ENCODE measurements at places on chromosomes 16 and 17.

DNA sequence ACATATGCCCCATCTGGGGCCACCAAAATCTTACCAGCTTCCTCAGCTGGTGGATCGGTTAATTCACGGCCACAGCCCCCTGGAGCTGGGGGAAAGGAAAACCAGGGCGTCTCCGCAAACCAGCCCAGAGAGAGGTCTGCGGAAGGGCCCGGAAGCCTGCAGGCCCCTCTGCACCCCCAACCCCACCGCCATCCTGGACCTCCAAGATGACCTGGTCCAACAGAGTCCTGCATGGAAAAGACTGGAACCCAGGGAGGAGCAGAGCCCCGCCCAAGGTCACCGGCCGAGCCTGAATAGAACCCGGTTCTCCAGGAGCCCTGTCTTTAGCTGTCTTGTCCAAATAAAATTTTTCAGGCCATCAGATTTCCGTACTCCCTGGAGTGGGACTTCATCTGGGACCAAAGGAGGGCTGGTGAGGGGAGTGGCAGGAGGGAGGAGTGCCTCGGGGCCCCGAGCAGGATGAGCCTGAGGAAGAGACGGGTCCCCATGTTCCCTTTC lies 37.4 kb upstream of the NDRG4 start:
- DNase-seq: no peak

GRCh38 chr16:31356566-31357323 lies 1.8 kb downstream of the ITGAX start:
- DNase-seq: no peak

- DNase-seq: peak; percentile 66
Measured at GRCh38 chr17:63911657-63912100, 621 bp upstream of the CSHL1 start.

- no peak for DNase-seq
Measured at GRCh38 chr16:64151990-64152767, 969.7 kb downstream of the CDH11 start.

GRCh38 chr17:57723427-57724025 lies 21.6 kb downstream of the CCDC182 start:
- DNase-seq: no peak

DNA sequence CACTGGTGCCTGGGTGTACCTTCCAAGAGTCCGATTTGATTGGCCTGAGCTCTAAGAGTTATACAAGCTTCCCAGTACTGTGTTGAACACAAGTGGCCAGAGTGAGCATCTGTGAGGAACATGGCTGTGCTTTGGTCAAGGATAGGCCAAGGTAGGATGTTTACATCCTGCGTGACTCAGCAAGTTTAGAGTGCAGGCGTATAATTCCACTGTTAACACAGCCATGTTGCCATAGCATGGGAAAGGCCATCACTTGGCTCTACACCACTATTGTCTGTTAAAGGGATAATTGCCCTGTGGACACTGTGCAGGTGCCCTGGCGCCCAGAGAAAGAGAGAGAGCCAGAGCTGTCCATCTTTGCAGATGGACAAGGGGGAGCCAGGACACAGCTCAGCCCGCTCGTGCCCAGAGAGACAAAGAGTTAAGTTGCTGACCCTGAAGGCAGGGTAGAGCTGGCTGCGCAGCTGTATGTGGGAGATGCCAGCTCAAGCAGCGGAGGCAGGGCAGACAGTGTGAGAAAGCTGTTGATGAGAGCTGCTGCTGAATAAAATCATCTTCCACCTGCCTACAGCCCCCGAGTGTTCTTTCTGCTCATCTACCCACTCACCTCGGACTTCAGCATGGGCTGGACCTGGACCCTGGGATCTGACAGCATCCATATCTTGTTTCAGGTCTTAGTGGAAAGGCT lies 11.7 kb downstream of the CFAP52 start:
- DNase-seq: no peak

DNA sequence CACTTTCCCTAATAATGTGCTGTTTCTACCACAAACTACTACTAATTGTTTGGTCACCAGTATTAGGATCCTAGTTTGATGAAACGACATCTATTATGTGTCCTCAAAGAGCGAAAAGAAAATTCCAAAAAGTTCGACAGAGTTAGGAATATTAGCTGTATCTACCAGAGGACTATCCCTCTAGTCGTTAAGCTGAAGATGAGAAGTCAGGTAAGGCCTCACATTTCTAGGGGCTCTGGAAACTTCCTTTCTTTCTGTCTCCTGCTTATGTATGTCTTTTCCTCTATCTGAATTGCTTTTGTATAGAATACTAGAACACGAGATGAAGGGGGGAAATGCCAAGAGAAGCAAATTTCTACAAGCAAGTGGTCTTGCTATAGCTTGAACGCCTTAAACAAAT lies 1.6 kb downstream of the GLG1 start:
- DNase-seq: no peak

DNA sequence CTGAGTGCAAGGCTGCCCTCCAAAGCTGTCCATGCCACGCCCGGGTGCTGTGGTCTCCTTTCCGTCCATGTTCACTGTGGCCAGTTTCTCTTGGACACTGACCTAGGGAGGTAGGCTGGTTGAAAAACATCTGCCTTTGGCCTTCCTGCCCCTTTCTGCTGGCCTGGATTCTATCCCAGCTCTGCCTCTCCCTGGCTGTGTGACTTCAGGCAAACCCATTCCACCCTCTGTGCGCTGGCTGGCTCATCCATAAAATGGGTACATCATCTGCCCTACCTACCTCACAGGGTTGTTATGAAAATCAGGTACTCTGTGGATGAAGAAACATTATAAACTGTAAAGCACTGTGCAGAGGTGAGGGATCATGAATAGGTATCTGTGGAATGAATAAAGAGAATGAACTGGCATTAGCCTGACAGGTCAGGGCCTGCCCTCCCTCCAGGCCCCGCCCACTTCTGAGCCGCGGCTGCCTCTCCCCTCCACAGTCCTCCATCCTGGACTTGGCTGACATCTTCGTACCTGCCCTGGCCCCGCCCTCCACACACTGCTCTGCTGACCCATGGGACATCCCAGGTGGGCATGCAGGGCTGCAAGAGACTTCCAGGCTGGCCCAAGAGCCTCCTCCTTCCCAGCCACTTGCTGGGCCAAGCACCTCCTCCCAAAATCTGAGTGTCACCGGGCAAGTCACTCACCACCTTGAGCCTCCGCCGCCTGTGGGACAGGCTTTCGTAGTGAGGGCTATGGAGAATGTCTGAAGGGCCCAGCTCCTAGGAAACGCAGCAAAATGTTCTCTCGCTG lies 7.0 kb upstream of the SPATA20 start:
- DNase-seq: peak; percentile 83

DNA sequence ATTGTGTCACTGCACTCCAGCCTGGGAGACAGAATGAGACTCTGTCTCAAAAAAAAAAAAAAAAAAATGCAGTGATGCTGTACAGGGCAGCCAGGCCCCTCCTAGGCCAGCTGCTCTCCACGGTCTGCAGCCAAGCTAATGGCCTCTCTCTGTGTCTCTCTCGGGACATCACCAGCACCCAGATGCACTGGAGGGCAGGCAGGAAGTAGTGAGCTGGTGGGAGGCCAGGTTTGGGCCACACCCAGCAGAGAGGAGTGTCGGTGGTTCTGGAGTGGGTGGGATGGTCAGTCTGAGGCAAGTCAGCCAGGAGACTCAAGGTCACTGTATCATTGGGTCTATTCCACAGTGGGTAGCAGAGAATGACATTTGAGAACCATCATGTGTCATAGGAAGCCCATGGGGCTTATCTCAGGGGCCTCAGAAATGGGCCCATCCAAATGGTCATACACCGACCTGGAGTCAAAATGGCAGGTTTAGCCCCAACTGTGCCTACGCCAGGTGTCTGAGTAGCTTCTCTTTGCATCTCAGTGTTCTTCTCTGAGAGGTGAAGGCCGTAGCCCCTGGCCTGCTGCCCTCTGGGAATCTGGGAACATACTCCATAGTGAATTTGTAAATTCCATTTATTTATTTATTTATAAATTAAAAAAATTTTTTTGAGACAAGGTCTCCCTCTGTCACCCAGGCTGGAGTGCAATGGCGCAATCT lies 22.7 kb downstream of the WNT9B start:
- no peak for DNase-seq

DNA sequence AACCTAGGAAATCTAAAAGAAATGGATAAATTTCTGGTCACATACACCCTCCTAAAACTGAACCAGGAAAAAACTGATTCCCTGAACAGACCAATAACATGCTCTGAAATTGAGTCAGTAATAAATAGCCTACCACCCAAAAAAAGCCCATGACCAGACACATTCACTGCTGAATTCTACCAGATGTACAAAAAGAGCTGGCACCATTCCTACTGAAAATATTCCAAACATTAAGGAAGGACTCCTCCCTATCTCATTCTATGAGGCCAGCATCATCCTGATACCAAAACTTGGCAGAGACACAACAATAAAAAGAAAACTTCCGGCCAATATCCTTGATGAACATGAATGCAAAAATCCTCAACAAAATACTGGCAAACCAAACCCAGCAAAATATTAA lies 52.9 kb downstream of the TTC19 start:
- no peak for DNase-seq

GRCh38 chr17:16652847-16653366 lies 743 bp downstream of the ZNF624 start:
- no peak for DNase-seq

DNA sequence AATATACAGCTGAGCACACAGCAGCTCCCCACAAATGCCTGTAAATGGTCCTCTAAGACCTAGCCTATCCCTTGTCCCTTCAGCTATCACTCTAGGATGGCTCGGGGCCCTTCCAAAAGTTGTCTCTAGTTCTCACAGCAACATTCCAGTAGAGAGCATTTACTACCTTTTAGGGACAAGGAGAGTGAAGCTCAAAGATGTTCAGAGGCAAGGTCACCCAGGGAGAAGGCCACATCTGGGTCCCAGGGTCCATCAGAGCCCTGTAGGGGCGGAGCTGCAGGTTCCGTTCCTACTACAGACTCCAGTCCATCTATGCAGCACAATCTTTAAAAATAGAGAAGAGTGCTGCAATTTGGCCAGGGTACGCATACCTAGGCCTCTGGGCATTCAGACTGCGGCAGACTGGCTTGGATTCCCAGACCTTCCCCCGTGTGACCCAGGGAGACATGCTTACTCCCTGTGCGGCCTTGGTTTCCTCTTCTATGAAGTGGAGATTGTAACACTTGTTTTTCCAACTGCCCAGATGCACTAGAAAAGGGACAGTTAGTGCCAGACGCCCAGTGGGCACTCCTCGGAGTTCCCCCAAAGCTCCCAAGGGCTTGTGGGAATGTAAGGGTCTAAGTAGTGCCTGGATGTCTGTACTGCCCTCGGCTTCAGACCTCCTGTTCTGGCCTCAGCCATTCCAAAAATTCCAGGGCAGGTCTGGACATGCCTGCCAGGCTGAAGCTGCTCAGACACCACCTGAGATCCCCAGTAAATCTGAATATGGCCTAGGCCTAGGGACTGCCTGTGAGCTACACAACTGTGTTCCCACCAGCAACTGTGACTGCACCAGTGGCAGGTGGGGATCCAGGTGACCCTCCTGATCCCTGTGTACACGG lies 2.5 kb downstream of the SLC12A4 start:
- peak; percentile 91 for DNase-seq

DNA sequence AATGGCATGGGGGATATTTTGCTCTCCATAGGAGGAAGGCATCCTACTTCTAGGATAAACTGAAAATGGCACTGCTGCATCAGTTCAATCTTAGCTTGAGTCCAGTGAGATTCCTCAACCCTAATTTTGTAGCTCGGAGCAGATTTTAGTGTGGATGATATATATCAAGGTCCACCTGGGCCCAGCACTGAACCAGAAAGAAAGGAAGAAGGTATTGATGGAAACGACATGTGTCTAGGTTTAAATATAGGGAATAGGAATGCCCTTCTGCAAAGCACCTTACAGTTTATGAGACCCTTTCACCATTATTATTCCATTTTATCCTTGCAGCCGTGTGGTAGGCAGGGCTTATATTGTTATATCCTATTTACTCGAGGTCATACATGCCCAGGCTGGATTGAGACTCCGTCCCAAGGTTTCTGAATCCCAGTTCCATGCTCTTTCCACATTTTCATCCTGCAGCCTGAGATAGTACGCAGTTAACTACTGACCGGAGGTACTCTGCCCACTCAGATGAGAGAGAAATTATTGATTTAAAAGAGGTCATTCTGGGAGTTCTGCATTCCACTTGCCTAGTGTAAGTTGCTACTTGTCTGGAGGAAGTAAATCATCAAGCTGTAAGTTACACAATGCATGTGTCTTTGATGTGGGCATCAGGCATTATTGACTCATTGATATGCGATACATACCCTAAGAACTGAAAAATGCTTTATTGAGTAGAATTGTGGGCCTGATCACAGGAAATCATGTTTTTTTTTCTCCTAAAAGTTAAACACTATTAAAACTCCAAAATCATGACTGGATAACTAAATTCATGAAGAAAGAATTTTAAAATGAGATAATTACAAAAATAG lies 10.1 kb downstream of the KRT39 start:
- peak; percentile 82 for DNase-seq

DNA sequence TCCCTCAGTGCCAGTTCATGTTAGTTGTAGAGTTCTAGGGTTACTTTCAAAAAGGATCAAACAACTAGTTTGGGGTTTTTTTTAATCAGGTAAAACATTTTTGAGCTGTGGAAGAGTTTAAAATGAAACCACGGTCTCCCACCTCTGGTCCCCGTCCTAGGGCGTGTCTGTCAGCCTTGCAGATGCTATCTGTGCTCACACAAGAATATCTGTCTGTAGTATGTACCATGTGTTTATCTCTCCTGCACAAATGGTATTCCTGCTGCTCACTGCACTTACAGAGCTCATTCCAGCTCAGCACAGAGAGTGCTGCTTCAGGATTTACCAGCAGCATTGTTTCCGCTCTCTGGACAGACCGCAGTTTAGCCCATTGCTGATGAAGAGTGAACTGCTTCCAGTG lies 38.9 kb downstream of the UBN1 start:
- DNase-seq: no peak

GRCh38 chr16:54588026-54588425 lies 301.4 kb upstream of the IRX3 start:
- DNase-seq: no peak

GRCh38 chr16:51696376-51696775 lies 545.3 kb upstream of the SALL1 start:
- DNase-seq: no peak

DNA sequence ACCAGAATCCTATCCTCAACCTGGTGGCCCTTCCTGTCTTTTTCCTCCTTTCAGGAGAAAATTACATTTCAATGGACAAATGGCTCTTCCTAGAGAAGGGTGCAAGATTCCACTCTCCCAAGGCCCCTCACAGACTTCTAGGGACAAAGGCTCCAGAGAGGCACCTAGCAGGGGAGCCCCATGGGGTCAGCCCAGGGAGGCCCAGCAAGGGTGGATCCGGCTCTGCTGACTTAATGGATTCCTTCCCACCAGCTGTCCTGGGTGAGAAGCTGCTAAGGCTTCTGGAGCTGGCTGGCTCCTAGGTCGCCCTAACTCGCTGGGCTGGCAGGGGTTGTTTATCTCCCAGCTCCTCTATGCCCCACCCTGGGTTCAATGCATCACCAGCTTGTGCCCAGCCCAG lies 152.4 kb downstream of the ZNF423 start:
- DNase-seq: no peak

- DNase-seq: no peak
Measured at GRCh38 chr16:77059446-77059845, 131.5 kb upstream of the MON1B start.

- no peak for DNase-seq
Measured at GRCh38 chr17:78317794-78318400, 42.0 kb downstream of the SOCS3 start.

GRCh38 chr17:60641810-60642220 lies 35.8 kb upstream of the BCAS3 start:
- peak; percentile 76 for DNase-seq

All from Caco-2 (cell line).